ENCODE measurements at places on chromosomes 13 and 19.

DNA sequence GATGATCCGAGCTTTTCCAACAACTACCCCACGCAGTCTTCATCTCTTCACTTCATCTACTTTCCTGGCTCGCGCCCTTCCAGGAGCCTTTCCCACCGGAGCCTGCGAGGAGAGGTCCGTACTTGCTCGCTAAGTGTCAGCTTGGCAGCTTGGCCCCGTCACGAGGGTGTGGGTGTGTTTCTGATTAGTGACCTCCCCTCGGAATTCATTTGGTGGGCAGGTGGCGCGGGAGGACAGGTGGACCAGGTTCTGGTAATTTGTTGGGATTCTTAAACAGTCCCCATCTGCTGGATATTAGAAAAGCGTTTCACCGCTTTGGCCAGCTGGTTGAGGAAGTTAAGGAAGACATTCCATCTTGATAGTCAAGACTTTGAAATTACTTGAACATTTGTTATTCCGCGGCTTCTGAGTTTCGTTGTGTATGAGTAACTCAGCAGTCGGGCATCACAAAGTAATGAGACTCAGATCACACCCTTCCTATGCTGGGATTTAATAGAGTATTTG is 515 bp downstream of the UFM1 start:
- DNase-seq: peak; percentile 60

DNA sequence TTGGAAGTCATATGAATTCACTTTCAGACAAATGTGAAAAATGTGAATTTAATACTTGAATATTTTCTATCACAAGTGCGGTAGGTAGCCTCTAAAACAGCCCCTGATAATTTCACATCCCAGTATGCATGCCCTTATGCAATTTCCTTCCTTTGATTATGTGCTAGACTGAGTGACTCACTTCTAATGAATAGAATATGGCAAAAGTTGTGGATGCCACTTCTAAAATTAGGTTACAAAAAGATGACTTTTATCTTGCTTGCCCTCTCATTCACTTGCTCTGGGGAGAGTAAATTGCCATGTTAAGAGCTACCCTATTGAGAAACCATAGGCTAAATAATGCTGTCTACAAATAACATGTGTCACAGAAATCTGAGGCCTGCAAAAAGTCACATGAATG is 402.5 kb upstream of the PCDH9 start:
- DNase-seq: no peak

DNA sequence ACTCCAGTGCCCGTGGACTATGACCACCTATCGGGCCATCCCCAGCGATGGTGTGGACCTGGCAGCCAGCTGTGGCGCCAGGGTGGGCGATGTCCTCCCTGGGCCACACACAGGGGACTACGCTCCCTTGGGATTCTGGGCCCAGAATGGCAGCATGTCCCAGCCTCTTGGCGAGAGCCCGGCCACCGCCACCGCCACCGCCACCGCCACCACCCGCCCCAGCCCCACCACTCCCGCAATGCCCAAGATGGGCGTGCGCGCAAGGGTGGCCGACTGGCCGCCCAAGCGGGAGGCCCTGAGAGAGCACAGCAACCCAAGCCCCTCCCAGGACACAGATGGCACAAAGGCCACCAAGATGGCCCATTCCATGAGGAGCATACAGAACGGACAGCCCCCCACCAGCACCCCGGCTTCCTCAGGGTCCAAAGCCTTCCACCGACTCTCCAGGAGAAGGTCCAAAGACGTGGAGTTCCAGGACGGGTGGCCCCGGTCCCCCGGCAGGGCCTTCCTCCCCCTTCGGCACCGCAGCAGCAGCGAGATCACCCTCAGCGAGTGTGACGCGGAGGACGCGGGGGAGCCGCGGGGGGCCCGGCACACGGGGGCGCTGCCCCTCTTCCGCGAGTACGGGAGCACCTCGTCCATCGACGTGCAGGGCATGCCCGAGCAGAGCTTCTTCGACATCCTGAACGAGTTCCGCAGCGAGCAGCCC is 142.3 kb downstream of the DPF1 start:
- DNase-seq: no peak

DNA sequence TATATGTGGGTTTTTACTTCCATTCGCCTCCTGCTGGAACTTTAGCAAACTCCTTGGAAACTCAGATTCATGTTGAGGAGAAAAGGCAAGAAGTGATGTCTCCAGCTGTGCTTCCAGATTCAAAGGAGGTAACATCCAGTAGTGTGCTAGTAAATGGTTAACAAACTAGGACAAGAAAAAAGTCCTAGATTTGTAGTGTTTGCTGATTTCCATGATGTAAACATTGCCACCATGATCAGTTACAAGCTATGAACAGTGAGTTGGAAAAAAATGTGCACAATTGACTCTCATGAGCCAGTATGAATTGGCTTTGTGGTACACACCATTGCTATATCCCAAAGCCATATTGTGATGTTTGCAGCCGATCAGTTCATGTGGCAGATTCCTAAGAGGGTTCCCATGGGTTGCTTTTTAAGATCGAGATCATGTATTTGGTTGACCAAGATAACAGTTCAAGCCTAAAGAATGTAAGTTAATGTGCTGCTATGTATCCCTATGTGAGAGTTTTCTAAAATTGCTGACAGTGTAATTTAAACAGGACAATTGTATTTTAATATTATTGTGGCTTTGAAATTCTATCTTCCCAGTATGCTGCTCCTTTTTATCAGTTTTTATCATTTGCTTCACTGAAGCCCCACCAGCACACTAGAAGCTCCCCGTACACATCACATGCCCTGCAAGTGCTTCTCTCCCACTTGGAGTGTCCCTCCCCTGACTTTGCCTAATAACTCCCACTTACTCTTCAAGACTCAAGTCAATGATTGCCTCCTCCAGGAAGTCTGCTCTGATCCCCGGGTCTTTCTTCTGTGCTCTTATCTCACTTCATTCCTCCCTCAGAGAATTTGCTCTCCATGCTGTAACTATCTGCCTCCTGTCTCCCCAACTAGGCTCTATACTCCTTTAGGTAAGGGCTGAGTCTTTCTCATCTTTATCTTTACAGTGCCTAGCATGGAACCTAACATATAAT is 148.3 kb downstream of the RGCC start:
- DNase-seq: no peak

GRCh38 chr13:46983881-46984280 is 87.0 kb upstream of the HTR2A start:
- DNase-seq: peak; percentile 20

DNA sequence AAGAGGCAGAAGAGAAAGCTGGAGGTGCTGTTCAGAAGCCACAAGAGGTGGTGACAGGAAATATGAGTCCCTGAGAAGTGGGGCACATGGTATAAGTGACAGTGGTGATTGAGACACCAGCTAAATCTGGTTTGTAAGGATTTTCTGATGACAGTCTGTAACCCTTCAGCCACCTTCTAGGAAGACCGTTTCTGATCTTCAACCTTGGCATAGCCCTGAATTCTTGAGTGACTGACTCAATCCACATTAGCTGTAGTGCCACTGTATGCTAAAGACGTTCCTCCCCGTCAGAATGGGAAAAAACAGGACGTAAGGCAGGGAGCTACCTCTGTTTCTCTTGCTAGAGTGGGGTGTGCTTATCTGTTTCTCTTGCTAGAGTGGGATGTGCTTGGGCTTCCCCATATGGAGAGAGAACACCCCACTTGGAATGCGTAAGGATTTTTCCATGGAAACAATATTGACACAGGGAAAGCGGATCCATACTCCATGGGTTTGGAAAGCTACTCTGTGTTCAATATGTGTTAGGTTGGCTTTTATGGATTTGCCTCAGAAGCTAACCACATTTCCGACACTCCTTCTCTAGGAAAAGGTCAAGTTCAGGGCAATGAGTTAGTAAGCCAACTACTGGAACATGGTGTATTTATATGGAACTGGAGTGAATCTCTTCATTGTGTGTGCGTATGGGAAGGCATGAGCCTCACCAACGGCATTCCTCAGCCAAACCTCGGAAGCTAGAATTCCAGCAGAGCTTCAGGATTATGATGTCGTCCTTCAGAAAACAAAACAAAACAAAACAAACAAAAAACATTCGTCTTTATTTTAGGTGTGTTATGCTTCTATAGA is 948.8 kb upstream of the SLC10A2 start:
- DNase-seq: no peak

GRCh38 chr19:47058621-47059022 is 10.2 kb upstream of the TMEM160 start:
- DNase-seq: no peak

- peak; percentile 9 for DNase-seq
Measured at GRCh38 chr13:37448153-37448552, 150.4 kb downstream of the POSTN start.

DNA sequence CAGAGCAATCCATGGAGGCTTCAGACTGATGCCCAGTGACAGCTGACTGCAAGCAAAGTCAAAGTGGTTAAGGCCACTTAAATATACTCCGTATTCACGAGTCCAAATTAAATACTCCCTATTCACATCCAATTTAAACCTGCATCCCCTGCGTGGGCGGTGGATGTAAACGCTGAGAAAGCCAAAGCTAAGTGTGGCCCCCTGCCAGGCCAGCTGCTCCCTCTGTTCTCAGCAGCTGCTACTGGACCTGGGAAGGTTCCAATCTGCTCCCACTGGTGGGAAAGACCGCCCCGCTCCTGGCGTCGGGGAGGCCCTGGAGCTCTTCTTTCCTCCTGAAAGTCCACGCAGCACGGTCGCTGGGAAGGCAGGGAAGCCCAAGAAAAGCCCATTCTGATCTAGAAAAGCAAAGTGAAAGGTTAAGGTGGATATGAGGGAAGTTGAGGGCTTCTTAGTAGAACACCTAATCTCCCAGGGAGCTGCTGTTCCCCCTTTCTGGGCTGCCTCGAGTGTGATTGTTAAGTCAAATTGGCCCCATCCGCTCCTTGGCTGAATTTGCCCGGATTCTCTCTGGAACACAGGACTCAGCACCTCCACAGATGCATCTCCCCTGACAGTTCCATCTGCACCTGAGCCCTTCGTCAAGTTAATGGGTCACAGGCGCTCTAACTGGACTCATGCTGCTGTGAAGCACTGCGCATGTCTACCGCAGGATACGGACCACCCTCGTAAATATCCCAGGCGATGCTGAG is 205.5 kb downstream of the USP12 start:
- no peak for DNase-seq

- DNase-seq: no peak
Measured at GRCh38 chr13:73815796-73816195, 318.4 kb downstream of the KLF12 start.

- DNase-seq: no peak
Measured at GRCh38 chr19:7734220-7735203, 2.6 kb upstream of the CLEC4G start.

- DNase-seq: no peak
Measured at GRCh38 chr13:42418184-42418583, 146.2 kb downstream of the AKAP11 start.

GRCh38 chr13:99565478-99566124 is 64.3 kb downstream of the TM9SF2 start:
- no peak for DNase-seq

DNA sequence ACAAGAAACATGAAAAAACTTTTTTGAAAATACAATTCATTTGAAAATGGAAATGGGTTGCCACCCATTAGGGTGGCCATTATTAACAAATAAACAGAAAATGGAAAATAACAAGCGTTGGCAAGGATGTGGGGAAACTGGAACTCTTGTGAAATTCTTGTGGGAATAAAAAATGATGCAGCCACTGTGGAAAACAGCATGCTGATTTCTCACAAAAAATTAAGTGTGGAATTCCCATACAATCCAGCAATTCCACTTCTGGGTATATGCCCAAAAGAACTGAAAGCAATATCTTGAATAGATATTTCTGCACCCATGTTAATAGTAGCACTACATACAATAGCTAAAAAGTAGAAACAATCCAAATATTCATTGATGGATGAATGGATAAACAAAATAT is 165.2 kb downstream of the DCLK1 start:
- DNase-seq: peak; percentile 41

- DNase-seq: no peak
Measured at GRCh38 chr19:35184884-35185283, 30.3 kb downstream of the FXYD5 start.

GRCh38 chr19:13068085-13068846 is 34.4 kb downstream of the LYL1 start:
- no peak for DNase-seq

GRCh38 chr13:36807616-36808015 is 11.4 kb upstream of the RFXAP start:
- DNase-seq: no peak

DNA sequence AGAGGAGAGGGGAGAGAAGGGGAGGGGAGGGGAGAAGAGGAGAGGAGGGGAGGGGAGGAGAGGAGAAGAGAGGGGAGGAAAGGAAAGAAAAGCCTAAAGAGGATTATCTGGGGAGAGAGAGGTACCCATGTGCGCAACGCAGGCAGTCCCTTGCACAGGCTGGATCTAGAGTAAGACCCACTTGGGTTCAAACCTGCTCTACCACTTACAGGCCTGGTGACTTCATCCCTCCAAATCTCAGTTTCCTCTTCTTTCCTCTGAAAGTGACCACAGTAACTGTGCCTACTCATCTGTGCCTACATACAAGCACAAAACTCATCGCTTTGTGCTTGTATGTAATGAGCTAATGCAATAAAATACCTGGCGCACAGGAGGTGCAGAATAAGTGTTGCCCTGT is 732 bp upstream of the MAP1S start:
- no peak for DNase-seq

DNA sequence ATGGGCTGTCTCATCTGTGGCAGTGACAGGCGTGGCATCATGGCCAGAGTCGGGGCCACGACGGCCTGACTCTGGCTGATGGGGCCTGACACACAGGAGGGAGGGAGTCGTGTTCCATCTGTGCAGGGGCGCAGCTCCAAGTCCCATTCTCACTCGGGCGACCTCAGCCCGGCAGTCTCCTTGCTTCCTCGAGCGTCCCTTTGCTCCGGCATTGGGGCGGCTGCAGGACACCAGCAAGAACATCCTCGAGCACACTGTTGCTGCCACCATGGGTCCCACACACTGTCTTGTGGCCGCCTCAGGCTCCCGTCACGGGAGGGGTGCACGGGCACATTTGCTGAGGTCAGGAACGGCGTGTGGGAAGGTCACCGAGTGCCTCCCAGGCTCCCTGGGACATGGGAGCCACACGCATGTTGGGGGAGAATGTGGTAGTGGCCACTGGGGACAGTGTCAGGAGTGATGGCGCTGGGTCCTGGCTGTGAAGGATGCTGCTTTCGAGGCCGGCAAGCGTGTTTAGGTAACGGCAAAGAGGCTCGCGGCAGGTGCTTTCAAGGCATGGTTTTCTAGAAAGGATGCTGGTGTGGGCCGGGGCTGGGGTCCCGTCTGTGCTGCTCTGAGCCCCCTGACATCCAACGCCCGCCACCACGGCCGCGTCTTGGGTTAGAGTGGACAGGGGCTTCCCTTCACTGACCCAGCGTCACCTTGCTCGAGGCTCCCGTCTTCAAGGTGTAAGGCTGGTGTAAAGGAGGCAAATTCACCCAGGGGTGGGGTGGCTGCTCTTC is 3.4 kb downstream of the IZUMO4 start:
- no peak for DNase-seq

- no peak for DNase-seq
Measured at GRCh38 chr19:937259-937694, 11.4 kb downstream of the ARID3A start.

DNA sequence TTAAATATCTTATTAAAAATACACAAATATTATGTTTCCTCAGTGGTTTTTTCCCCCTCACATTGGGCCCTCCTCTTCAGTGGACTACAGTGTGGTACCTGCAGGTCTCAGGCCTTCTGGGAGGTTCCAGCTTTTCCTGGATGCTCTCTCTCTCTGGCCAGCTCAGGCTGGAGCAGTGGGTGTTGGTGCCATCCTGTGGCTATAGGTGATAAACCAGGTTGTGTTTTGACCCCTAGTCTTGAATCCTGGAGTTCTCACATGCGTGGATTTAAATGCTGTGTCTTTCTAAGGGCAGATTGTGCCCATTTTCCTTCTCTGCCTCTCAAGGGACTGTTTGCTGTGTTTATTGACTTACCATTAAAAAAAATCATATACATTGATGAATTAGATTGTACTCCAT is 41.2 kb upstream of the ZNF527 start:
- peak; percentile 4 for DNase-seq

GRCh38 chr19:53004242-53004641 is 9.5 kb upstream of the ERVV-1 start:
- no peak for DNase-seq
